ENCODE measurements at places on chromosomes 16 and 17.

DNA sequence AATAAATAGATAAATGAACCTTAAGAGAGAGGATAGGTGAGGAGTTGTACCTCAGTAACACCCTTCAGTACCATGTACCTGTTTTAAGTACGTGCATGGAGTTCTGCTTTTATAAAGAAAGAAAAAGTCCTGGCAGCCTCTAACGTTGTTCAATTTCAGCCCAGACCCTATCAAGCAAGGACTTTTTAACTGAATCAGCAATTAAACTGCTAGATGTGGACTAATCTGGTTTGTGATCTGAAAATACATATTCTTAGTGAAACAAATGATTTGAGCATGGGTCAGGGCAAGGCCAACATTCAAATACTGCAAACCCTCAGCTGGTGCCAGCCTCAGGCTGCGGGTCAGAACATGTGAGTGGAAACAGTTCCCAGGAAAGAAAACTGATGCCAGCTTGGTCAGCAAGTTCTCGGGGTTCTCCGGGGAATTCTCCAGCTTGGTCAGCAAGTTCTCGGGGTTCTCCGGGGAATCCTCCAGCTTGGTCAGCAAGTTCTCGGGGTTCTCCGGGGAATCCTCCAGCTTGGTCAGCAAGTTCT is 84.5 kb downstream of the MRM3 start:
- no peak for DNase-seq

- no peak for DNase-seq
Measured at GRCh38 chr17:17445925-17446665, 30.7 kb upstream of the MED9 start.

- no peak for DNase-seq
Measured at GRCh38 chr16:53530046-53530445, 27.0 kb upstream of the AKTIP start.

GRCh38 chr17:57375040-57375769 is 118.9 kb downstream of the MSI2 start:
- no peak for DNase-seq

DNA sequence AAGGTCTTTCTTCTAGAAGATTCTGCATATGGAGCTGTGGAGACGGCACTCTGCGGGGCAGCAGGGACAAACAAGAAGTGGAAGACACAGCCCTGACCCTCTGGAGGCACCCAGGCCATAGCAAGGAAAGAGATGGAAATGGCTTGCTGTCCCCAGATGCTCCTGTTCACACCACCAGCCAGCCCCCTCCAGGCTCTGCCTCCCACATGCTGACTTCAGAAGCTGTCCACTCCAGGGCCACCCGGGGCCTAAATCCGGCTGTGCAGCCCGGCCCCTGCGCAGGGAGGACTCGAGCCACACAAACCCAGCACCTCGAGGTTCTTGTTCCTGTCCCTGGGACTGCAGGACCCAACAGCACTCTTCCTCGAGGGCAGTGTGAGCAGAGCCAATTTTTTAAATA is 16.6 kb downstream of the RBFOX3 start:
- DNase-seq = no peak

DNA sequence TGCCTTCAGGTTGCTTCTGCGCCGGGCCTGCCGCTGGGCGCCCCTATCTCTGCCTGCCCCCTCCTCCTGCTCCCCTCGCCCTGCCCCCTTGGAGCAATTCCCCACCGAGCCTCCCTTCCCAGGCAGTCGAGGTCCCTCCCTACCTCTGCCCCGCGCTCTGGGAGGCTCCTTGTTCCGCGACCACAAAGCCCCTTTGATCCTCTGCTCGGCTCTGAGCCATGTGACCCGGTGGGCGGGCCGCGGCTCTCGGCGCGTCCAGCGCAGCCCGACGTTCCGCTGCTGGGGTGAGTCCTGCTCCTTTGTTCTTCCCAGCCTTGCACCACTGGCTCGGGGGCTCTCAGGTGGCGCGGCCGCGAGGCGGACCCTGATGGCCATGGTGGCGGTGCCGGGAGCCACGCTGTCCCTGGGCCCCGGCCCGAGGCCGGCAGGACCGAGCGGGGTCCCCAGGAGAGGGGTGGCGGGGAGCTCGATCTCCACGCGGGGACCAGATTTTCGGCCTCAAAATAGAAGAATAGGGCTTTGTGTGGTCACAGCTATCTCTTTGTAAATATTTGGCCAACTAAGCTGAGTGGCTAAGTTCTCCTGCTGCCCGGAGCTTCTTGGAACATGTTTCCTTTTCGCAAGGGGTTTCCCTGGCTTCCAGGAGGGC is 310.6 kb downstream of the SEC14L1 start:
- DNase-seq = peak; percentile 7

DNA sequence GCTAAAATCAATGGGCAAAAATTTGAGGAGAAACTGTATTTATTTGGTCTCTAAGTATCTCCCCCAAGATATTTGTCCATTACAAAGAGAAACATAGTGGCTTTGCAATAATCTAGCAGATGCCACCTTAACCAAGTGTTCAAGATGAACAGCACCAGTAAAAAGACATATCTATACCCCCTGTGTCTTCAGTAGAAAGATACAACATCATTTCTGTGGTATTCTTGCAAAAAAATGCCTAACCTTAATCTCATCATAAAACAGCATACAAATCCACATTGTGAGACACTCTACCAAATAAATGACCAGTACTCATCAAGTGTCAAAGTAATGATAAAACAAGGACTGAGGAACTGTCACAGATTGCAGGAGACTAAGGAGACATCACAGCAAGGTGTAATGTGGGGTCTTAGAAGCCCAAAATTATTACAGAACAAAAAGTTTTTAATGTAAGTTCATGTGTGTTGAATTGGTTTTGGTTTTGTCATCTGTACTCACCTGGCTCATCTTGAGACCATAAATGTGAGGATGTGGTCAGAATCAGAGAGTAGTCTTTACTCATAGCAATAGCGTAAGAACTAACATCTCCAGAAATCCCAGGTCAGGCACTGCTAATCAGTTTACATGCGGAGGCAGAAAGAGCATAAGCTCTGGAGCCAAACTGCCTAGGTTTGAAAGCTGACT is 77.2 kb downstream of the AATF start:
- no peak for DNase-seq

GRCh38 chr16:58264961-58265479 is 29.8 kb downstream of the PRSS54 start:
- no peak for DNase-seq

DNA sequence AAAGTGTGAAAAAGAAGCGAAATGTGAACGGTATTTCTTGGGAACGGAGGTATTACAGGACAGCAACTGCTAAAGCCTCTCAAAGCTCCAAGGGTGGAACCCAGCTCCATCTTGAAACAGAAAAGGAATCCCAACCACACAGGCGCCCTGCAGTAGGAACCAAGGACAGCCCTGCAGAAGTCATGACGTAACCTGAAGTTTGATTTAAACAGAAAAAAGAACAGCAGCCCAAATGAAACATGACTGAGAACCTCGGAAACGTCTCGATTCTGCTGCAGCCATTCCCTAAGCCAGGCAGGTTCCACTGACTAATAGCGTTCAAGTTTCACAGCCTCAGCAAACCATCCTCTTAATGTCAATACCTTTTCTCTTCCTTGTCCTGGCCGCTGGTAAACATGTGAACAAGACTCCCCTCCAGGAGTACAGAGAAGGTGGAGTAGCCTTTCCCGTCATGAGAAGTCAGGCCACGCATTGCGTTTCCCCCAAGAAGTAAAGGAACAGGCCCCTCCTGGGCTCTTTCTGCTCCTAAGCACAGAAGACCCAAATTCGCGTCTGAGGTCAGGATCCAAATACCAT is 20.1 kb downstream of the SIAH1 start:
- no peak for DNase-seq

DNA sequence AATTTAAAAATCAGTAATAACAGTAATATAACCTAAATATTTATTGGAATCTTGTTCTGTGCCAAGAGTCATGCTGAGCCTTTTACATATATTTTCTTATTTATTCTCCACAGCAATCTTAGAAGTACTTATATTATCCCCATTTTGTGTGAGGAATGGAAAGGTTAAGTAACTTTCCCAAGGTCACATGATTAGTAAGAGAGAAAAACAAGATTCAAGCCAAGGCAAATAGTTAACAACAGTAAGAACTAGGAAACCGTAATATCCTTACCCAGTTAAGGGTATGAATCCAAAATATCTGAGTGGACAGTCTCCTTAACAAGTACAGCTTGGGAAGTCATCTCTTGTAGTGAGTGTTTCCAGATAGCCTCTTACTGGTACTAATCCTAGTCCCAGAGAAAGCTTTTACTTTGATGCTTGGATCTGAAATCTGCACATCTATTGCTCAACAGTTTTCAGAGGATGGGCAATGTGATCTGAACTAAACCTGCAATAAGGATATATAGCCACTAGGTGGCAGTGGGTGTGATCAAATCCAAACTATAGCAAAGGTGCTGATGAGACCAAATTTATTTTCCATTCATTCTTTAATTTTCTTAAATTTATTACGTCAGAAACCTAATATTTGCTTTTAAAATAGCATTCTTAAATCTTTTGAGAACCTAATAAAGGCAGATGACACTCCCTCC is 23.3 kb downstream of the SHISA6 start:
- no peak for DNase-seq

GRCh38 chr16:87145181-87146176 is 171.7 kb downstream of the C16orf95 start:
- no peak for DNase-seq

DNA sequence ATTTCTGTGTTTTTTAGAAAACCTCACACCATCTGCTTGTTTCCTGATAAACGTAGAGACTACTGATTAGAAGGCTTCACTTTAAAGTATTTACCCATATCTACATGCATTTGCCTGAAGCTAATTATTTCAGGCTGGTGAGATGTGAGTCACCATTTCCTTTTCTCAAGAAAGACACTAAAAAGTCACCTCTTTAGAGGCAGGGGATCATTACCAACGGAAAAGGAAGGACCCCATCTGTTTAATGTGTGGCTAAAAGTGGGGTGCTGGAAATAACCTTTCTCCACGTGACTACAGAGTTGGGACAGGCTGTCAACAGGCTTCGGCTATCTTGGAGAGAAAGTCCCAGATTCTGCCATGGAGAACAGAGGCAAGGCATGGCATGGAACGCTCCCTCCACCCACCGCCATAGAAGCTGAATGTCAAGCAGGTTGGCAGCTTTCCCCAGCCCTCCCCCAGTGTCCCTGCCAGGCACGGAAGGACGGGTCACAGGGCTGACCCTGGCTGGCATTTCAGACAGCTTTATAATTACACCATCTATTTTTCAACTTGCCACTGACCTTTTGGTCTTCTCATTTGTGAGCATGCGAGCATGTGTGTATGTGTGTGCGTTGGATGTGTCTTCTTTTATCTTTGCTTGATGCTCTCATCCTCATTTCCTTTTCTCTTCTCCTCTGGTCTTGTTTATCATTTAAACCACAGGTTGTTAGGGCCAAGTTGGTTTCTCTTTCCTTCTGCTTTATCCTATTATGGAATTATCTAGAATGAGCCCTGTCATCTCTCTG is 157.0 kb downstream of the CPPED1 start:
- no peak for DNase-seq

GRCh38 chr17:46764709-46765401 is 53.6 kb downstream of the WNT3 start:
- no peak for DNase-seq

DNA sequence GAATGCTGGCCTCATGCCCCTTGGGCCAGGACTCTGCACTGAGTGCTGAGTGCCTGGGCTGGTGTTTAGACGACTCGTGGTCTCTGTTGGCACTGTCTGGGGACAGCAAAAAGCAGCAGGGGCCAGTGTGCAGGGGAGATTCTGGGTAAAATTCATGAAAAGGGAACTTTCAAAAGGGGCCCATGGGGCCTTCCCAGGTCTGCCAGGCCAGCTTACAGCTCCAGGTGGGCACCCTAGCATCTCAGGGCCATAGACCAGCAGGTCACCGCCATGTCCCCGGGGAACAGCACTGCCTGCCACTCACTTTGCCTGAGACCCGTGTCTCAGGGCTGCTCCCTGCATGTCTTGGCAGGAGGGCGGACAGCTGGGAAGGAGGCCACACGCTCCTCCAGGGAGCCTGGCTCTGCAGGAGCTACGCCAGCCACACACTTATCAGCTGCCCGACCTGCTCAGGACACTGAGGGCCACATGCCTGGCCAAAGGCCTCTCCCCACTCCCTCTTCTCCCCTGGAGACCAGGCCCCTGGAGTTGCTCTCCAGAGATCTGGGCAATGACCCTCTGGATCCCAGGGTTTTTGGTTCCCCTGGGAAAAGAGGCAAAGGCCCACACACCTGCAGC is 8.8 kb upstream of the FASN start:
- no peak for DNase-seq

DNA sequence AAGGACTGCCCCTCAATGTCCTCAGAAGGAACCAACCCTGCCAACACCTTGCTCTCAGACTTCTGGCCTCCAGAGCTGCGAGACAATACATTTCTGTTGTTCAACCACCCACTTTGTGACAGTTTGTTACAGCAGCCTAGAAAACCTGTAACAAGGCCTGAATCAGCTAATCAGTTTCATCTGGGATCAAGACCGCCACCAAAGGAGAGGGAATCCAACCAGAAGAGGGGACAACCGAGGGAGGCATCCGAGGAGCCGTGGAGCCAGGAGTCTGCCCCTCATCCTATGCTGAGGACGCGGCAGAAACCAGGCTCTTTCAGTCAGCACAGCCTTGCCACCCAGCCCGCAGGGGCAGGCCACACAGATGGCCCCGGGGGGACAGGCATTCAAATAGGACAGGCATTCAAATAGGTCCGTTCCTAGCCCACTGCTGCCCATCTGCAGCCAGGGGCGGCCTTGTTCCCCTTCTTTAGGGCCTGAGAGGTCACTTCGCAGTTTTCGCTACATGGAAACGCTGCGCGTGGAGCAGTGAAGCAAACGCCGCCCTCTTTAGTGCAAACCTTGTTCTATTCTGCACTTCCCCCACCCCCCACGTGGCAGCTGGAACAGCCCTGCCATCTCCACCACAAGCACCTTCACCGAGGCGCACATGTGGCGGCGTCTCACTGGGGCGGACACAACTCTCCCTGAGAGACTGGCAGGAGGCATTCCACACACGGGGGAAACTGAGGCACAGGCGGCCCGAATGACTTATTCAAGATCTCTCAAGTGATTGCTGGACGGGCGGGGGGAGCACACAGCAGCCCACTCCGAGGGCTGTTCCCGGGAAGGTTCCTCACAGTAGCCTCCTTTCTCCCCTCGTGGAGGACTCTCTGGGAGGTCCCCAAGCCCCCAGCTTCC is 26.7 kb downstream of the FA2H start:
- DNase-seq = no peak

GRCh38 chr16:2039274-2040031 is 8.2 kb downstream of the NTHL1 start:
- DNase-seq = peak; percentile 66

DNA sequence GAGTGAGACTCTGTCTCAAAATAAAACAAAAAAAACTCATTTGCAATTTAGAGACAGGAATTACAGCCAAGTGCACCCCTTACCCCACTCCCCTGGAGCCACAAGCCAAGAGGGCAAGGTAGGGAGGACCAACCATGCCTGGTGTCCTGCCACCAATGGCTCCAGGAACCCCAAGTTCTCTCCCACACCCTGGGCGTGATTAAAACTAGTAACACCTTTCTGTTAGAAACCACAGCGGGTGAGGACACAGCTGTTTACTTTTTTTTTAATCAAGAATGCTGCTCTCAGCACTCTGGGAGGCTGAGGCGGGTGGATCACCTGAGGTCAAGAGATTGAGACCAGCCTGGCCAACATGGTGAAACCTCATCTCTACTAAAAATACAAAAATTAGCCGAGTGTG is 38.1 kb downstream of the ANKRD11 start:
- no peak for DNase-seq
